Activated T-cell treated with anti-CD3 and anti-CD28 coated beads, Interleukin-2, amount 50 U/mL, for 72 hours (primary cell): ENCODE measurements at places on chromosomes 7 and 10. TPM values are rescaled to one million over a fixed set of nuclear protein-coding genes. Genes with fewer than 3 reads are reported as not detected.

DNA sequence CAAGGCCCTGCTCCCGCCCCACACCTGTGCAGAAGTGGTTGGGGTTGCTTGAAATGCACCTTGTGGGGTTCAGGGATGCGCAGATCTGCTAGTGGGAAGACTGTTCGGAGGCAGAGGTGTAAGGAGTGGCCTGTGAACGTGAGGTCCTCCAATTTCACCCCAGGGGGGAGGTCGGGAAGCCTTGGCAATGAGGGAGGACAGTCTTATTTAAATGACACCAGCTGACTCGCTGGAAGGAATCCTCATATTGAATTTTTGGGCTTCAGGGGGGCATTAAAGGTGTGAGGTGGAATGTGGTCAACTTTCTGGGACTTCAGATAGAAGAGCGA lies 218.8 kb upstream of the CELF2 start:
- no peak for DNase-seq
- H3K27me3 ChIP-seq, result peaks cover 6% of the 10 kb centered on the region
- no peak overlapping the region for H3K4me3 ChIP-seq
- H3K36me3 ChIP-seq, result no peaks in the 10 kb centered on the region

- no peak overlapping the region for H3K27ac ChIP-seq
- peaks cover 55% of the 10 kb centered on the region for H3K4me1 ChIP-seq
- no peaks in the 10 kb centered on the region for H3K27me3 ChIP-seq
- peaks cover 8% of the 10 kb centered on the region for H3K36me3 ChIP-seq
- H3K4me3 ChIP-seq, result no peak overlapping the region
Measured at GRCh38 chr7:143285470-143285778, 666 bp downstream of the TMEM139 start.

DNA sequence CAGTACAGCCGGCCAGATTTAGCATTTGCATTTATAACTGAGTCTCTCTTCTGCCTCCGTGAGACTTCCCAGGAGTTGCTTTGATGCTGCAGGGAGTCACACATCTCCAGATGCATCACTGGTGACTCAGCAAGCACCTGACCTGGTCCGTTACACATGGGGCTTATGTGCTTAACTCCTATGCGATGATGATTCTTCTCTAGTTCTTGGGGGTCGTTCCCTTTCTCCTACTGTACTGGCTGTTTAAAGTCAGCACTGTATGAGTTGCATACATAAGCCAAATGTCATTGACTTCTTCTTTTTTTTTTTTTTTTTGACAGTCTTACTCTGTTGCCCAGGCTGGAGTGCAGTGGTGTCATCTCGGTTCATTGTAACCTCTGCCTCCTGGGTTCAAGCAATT lies 13.0 kb upstream of the AKR1E2 start:
- H3K4me3 ChIP-seq, result no peak overlapping the region
- no peaks in the 10 kb centered on the region for H3K27me3 ChIP-seq
- DNase-seq, result no peak
- H3K36me3 ChIP-seq, result no peaks in the 10 kb centered on the region

DNA sequence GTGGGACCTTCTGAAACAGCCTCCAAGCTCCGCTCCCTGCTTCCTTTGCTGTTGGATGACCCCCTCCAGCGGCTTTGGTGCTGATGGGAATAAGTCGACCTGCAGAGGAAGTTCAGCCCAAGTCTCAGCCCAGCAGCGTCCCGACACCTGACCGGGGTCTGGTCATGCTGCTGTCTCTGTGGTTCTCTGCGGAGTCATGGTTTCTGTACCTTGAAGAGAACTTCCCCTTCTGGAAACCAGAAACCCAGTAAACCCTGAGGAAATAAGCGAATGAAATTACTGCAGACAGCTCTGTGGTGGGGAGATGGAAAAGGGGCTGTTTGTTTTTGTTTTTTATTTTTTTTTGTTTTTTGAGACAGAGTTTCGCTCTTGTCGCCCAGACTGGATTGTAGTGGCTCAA lies 18.3 kb upstream of the ZNF12 start:
- peaks cover 17% of the 10 kb centered on the region for H3K4me1 ChIP-seq
- H3K27me3 ChIP-seq, result no peaks in the 10 kb centered on the region
- H3K27ac ChIP-seq, result no peak overlapping the region
- H3K36me3 ChIP-seq, result peaks cover 5% of the 10 kb centered on the region

DNA sequence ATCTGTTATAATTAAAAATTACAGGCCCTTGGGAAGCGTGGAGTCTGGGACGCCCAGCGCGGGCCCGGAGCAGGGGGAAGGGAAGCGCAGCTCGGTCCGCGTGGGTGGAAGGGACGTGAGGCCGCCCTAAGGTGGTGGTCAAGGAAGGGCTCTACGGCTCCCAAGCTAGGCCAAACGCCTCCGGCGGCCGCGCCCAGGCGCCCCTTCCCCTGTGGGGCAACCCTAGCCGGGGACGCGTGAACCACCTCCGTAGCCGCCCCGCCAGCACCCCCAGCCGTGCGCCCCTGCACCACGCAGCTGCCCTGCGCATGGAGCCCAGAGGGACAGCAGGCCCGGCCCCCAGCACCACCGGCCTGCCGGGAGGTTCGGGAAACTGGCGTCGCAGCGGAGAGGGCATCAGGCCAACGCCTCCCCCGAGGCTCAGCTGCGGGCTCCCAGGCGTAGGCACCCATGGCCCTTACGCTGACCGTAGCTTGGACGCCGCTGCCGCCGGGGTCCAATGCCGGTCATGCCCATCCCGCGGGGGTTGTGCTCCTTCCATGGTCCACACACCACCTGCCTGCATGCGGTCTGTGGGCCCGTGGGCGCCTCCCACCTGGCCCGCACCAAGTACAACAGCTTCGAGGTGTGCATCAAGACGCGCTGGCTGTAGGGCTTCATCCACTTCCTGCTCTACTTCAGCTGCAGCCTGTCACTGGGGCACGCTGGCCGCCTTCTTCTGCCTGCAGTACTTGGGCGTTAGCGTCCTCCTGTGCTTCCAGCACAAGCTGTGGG lies 166.7 kb downstream of the SEPTIN7 start:
- H3K27me3 ChIP-seq, result peaks cover 25% of the 10 kb centered on the region
- H3K36me3 ChIP-seq, result no peaks in the 10 kb centered on the region
- H3K27ac ChIP-seq, result no peak overlapping the region

GPRIN2 gene
- not detected for total RNA-seq
